NCI-H226 (cell line): ENCODE measurements at places on chromosomes 7 and 10.

DNA sequence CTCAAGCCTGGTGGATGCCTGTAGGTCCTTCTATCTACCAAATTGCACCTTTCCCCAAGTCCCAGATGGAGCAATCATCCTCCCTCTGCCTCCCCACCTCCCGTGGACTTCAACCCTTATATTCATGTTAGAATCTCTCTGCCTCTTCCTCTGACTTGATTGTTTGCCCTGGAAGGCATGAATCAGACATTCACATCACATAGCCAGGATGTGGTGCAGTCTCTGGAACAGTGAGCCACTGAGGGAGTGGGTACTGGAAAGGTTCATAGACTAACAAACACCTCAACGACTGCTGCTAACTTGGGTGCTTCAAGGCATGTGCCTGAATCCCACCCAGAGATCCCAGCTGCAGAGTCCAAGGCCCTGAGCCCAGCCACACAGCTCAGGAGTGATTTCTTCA is 494.0 kb downstream of the TNS3 start:
- DNase-seq: no peak

GRCh38 chr10:24744946-24745345 is 21.3 kb upstream of the ARHGAP21 start:
- no peak for DNase-seq

GRCh38 chr10:87652261-87652660 is 7.4 kb upstream of the PAPSS2 start:
- no peak for DNase-seq

GRCh38 chr10:26367771-26368170 is 70.4 kb upstream of the APBB1IP start:
- DNase-seq: peak; percentile 71

DNA sequence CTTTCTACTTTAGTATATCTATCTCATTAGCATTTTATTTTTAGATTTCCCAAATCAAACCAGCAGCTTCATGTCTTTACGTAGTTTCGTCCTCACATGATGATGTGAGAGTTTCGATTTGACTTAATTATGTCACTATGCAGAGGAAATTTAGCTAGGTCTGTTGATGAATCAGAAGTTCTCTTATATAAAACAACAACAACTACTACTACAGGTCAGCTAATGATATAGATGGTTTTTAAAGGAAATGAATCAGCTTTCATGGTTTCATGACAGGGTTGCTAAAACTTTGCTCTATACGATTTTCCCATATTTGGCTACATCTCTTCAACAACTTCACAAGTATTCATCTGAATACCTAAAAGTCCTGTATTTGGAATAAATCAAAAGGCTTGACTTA is 28.6 kb downstream of the JAZF1 start:
- DNase-seq: no peak

- no peak for DNase-seq
Measured at GRCh38 chr10:35274498-35275060, 61.7 kb upstream of the CCNY start.

DNA sequence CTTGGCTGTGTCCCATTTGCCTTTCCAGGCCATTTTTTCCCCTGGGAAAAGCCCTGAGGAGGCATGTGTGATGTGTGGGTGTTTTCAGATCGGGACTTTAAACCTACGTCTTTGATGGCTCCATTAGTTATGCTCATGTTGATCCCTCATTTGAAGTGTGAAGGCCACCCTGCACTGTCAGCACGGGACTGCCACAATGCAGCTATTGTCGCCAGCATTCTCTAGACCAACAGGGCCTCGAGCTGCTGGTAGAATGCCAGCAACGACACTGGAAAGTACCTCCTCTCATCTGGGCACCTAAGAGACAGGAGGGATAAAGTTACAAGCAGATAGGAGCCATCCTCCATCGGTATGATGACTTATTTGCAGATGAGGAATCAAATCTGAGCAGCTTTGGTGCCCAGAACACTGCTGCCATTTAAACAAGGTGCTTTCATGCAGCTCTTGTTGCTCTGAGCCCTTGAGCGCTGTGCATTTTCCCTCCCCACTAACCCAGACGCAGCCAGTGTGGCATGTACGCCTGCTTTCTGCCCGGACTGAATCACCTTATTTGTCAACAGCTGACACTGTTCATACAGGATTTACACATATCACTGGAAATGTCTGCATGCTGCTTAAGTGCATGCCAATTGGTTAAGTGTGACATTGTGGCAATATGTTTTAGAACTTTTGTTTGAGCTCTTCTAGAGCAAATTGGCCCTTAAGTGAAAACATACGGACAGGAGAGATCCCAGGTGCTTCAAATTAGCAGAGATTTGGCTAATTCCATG is 175.0 kb upstream of the PITRM1 start:
- DNase-seq: no peak

DNA sequence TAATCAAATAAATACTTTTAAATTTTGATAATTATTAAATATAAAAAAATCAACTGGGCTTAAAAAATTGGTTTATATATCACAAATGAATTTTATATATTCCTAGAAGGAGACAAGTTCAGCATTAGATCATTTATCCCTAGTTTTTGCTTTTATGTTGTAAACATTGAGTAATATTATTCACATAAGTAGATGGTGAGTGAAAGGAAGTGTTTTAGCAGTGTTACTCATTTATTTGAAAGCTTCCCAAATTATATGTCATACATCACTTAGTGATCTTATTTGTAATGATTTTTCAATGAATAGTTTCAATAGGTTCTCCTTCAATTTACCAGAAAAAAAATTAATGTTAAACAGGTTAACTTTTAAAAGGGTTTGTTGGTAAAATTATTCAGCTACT is 15.8 kb downstream of the KLLN start:
- no peak for DNase-seq

DNA sequence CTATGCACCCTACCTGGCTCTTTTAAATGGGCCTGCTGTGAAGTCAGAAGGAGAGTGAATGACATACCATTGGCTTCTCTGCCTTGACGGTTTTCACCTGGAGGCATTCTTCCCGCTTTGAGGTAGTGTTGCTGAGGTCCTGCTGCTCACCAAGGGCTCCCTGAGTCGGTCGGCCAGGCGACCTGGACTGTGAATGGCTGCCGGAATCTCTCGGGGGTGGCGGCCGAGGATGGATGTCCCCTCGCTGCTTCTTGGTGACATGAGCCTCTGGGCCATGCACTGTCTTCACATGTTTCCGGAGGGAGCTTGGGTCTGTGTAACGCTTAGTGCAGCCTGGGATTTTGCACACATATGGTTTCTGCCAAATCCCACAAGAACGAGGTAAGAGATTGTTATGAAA is 264.7 kb downstream of the GLI3 start:
- no peak for DNase-seq

DNA sequence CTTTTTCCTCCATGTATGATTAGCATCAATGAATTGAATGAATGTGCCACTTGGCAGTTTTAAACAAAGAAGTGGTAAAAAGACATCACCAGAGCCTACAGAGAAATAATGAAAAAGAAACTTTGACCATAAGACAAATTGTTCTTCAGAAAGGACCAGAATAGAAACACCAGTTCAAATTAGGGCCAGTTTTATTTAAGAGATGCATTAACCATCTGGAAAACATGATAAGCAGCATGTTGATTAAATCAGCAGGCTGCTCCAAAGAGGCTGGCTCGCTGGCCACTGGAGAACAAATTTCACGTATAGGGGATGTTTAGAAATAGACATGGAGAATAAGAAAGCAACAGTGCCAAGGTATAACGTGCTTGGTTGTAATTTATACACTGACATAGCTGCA is 242.3 kb upstream of the AOAH start:
- no peak for DNase-seq

- DNase-seq: no peak
Measured at GRCh38 chr7:121385800-121386179, 10.3 kb downstream of the FAM3C start.

DNA sequence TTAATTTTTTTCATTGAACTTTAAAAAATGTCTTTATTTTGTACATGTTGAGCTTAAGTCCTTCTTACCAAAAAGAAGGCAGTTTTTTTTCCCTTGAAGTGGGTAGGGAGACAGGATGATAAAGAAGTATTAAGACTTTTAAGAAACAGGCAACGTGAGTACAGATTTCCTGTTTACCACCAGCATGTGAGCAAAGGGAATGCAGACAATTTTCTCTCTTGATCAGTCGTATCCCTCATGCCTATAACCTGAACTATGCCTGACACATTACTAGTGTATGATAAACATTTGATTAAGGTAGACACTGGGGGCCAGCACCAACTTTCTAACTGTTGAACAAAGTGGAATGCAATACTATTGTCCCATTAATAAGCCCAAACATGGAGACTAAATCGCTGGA is 8.8 kb upstream of the OR2A2 start:
- DNase-seq: no peak

DNA sequence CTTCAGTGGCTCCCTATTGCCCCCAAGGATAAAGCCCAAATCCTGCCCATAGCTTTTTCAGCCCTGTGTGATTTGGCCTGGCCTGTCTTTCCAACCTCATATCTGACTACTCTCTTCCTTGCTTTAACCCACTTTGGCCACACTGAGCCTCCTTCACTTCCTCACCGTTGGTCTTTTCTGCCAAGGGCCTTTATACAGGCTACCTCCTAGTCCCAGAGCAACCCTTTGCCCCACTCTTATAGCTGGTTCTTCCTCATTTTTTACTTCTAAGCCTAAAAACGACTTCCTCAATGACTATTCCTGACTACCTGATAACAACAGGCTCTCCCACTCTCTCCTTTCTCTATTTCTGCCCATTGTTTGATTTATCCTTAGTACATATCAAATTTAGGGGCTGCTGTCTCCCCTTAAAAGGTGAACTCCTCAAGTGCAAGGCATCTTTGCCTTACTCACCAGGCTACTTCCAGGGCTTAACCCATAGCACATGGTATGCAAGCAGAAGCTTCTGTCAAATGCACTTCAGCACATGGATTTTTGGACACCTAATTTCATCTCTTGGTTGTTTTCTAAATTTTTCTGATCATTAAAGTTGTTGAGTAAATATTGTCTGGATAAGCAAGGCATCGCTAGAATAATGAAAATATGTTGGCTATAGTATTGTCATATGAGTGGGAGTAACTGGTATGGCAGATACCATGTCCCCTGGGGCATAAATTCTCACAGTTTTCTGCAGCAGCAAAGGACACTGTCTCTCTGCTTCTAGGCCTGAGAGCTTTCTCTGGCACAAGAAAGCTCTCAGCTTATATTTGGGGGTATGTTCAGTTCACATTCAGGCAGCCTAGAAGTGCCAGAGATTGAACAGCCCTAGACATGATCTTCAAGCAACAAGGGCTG is 201.5 kb upstream of the GPR26 start:
- DNase-seq: no peak

DNA sequence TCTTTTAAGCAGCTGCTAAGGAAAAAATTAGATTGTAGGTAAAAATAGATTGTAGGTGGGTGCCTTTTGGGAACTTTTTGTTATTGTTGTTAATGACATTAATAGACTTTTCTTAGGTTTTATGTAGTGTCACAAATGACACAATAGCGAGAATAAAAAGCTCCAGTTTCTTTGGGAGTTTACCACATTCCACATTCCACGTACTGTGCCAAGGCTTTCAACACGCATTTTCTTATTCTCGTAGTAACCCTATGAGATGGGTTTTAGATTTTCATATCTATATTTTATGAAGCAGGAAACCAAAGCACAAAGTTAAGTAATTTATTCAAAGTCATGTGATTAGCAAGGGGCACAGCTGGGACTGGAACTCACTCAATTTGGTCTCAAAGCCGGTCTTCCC is 103.8 kb downstream of the XRCC2 start:
- DNase-seq: no peak

DNA sequence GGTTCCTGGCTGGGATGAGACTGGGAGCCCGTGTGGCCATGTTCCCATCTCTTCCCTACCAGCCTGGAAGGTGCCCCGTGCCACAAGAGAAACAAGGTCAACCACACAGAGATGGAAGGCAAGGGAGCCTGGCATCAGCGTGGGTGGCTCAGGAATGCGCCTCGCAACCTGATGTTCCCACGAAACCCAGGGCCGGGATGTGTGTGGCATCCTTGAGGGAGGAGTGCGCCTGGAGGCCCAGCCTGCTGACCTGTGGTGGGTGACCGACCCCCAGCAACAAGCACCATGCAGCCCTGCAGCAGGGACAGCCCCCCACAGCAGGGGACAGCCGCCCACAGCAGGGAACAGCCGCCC is 267.2 kb downstream of the ELFN1 start:
- DNase-seq: no peak

- DNase-seq: no peak
Measured at GRCh38 chr10:77800738-77801266, 125.8 kb downstream of the DLG5 start.

DNA sequence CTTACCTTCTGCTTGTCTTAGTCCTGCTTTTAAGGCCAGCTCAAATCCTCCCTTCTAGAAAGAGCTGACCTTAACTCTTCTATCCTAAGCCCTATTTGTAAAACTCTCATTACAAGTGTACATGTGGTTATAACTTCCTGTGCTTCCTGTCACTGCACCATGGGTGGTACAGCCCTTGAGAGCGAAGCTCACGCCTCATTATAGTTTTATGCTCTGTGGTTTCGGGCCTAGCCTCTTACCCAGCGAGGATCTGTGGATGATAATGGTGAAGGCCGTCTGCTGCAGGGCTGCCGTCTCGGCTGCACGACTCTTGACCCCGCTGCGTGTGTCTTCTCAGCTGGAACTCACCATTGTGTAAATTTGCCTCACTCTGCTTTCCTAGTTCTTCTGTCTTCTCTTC is 74.6 kb downstream of the CUL1 start:
- no peak for DNase-seq

DNA sequence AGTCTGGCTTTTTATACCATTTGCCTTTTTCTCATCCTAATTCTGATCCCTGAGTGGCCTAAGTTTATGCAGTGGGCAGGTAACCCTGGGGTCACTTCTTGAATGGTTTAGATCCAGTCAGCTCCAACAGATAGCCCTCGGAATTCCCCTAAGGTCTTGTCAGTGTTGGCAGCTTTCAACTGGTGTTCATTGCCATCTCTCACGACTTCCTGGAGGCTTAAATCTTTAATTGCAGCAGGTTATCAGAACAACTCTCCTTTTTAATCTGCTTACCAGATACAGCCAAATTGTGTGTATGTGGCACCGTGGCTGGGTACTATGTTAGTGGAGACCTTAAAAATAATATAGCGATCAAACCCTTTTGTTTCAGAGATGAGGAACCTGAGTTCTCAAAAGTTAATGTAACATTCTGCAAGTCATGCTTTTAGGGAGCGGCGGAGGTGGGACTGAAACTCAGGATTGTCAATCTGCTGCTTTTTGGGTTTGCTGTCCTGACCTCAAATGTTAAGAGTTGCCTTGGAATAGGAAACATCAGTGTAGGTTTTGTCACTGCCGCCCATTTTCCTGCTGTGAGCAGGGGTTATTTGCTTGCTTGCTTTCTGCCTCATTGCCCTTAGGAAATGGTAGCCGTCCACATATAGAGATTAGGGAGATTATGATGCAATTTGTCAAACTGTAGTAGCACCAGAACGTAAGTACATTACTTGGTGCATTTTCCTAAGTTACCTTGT is 818 bp downstream of the DLD start:
- peak; percentile 21 for DNase-seq

DNA sequence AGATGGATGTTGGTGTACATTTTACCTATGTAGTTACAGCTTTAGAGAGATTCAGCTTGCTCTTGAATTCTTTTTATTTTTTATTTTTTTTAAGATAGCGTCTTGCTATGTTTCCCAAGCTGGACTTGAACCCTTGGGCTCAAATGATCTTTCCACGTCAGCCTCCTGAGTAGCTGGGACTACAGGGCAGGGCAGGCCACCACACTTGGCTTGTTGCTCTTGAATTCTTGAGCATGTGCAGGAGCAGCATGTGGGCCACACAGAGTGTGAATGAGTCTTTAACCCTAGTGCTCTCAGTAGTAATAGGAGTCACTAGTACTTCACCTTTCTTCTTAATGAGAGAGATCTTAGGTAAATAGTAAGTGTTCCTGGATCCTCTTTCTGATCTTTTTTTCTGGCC is 26.7 kb upstream of the CYCS start:
- no peak for DNase-seq

- DNase-seq: no peak
Measured at GRCh38 chr7:77320137-77320536, 96.0 kb downstream of the GSAP start.
